ENCODE measurements at places on chromosomes 4 and X. TPM values are rescaled to one million over a fixed set of nuclear protein-coding genes. Genes with fewer than 3 reads are reported as not detected.

Gene DMRTC1B
- polyA plus RNA-seq: not detected

DNA sequence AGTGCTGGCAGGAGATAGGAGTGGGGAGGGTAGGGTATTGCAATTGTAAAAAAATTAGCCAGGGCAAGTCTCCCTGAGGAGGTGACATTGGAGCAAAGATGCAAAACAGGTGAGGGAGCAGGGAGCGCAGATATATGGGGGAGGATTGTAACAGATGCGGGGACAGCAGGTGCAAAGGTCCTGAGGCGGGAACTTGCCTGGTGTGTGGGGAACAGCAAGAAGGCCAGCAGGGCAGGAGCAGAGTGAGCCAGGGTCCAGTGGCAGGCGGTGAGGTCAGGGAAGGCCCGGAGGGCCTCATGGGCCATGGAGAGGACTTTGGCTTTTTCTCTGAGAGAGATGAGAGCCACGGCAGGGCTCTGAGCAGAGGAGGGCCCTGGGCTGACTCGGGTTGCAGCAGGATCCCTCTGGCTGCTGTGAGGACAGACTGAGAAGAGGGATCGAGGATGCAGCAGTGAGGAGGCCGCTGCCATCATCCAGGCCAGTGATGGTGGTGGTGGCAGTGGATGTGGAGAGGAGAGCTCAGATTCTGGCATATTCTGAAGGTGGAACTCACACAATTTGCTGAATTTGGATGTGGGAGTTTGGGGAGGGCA lies 6.2 kb downstream of the PORCN start:
- DNase-seq: no peak
- H3K27me3 ChIP-seq: no peaks in the 10 kb centered on the region
- no peak overlapping the region for H3K4me3 ChIP-seq
- no peak overlapping the region for H3K27ac ChIP-seq
- H3K36me3 ChIP-seq: peaks cover 3% of the 10 kb centered on the region

Gene NCAPG
- 9.1 TPM for polyA plus RNA-seq

DNA sequence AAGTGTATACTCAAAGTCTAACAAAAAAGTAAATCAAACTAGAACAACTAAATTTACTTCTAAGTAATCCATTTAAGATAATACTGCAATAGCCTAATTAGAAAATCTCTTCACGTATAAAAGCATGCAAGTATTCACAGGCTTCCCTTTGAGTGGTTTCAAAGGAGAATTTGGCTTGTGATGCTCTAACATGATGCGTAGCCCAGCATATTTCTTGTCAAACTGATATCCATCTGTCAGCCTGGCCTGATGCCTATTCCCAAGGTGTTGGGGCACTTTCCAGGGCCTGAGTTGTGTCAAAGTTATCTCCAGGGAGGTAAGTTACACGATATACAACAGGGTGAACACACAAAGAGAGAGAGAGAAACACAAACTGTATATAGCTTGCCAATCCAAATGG lies 287.0 kb upstream of the MAGEB18 start:
- no peaks in the 10 kb centered on the region for H3K4me1 ChIP-seq
- DNase-seq: no peak
- H3K27ac ChIP-seq: no peak overlapping the region
- H3K4me3 ChIP-seq: no peak overlapping the region
- no peaks in the 10 kb centered on the region for H3K27me3 ChIP-seq
- H3K36me3 ChIP-seq: no peaks in the 10 kb centered on the region

GRCh38 chr4:127782025-127782274 lies 172 bp upstream of the HSPA4L start:
- peak overlapping the region; percentile 48 for H3K27ac ChIP-seq
- peak; percentile 81 for DNase-seq
- no peaks in the 10 kb centered on the region for H3K36me3 ChIP-seq
- H3K4me3 ChIP-seq: peak overlapping the region; percentile 79
- H3K4me1 ChIP-seq: no peaks in the 10 kb centered on the region

DNA sequence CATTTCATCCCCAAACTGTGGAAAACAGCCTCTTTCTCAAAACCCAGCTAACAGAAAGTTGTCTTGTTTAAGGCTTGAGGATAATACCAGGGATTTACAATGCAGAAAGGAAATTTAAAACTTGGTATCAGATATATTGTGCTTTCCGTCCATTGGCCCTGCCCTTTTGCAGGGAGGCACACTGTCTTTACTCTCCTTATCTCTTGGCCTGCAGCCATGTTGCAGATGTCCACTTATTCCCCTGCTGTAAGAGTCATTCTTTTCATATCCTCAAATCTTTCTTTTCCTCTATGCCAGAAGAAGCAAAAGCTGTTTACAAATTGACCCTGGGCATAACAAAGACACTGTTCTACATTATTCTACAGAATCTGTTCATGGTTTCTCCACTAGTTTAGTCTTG lies 75.6 kb upstream of the DYNLT3 start:
- no peaks in the 10 kb centered on the region for H3K27me3 ChIP-seq
- DNase-seq: no peak
- H3K4me1 ChIP-seq: no peaks in the 10 kb centered on the region
- no peak overlapping the region for H3K4me3 ChIP-seq
- H3K36me3 ChIP-seq: no peaks in the 10 kb centered on the region

DNA sequence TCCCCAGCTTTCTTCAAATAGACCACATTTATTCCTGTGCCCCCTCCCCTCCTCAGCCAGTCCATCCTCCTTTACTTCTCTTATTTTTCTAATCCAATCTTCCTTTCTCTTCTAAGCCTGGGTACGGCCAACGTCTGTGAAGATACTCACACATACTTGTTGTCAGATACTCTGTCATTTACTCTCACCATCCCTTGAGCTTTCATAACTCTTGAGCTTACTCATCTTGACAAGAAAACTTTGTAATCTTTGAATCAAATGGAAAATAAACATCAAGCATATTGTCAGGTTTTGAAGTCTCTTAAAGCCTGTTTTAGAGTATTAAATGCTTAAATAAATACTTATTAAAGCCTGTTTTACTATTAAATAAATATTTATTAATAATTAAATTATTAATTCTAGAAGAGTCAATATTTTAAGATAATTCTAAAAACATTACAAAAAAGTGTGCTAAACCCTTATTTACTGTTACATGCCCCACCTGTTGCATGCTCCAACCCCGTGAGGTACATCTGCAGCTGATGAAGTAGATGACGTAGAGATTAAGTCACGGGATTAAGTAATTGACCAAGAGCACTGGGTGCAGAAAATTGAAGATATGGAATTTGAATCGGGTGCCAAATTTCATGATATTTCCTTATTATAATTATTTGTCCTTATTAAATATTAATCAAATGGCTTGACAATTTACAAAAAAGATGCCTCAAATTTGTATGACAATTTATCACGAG lies 1.5 kb upstream of the TRIML2 start:
- no peak overlapping the region for H3K27ac ChIP-seq
- no peak overlapping the region for H3K4me3 ChIP-seq
- peaks cover 6% of the 10 kb centered on the region for H3K4me1 ChIP-seq
- peak; percentile 25 for DNase-seq
- no peaks in the 10 kb centered on the region for H3K36me3 ChIP-seq

Gene RIBC1
- polyA plus RNA-seq: 0.31 TPM

- H3K27ac ChIP-seq: no peak overlapping the region
- no peaks in the 10 kb centered on the region for H3K27me3 ChIP-seq
- H3K36me3 ChIP-seq: no peaks in the 10 kb centered on the region
- no peak for DNase-seq
- peaks cover 3% of the 10 kb centered on the region for H3K4me1 ChIP-seq
Observed at GRCh38 chr4:10593130-10593529, 91.4 kb downstream of the CLNK start.

Gene SCML1
- polyA plus RNA-seq: 10.6 TPM

Gene POLN
- 0.82 TPM for polyA plus RNA-seq

DNA sequence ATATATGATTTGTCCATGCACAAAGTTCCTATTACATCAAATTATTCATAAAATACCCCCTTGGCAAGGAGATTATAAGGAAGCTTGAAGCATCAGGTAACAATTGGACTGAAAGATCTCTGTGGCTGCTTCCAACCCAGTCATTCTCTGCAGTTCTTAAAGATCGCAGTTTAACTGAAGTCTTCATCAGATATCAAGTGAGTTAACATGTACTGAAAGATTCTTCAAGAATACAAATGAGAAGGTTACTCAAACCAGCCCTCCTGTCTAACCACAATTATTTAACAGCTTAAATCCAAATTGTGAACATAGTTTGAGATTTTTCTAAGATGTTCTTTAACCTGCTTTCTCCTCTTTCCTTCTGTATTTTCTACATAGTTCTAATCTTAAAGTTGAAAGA lies 56.1 kb downstream of the SLC10A7 start:
- H3K36me3 ChIP-seq: 0 out of 2 replicates have a peak, but pooled peaks cover 1% of the 10 kb centered on the region
- H3K4me1 ChIP-seq: no peaks in the 10 kb centered on the region
- H3K4me3 ChIP-seq: no peak overlapping the region

Gene FGF5
- polyA plus RNA-seq: 77.7 TPM

Gene EMD
- 80.6 TPM for polyA plus RNA-seq

- DNase-seq: no peak
- no peaks in the 10 kb centered on the region for H3K4me1 ChIP-seq
Observed at GRCh38 chr4:157882901-157883300, 289.9 kb downstream of the GASK1B start.

GRCh38 chrX:103073467-103073866 lies 9.5 kb upstream of the BEX1 start:
- H3K4me1 ChIP-seq: no peaks in the 10 kb centered on the region
- no peak overlapping the region for H3K27ac ChIP-seq
- H3K4me3 ChIP-seq: no peak overlapping the region
- H3K36me3 ChIP-seq: no peaks in the 10 kb centered on the region
- peaks cover 2% of the 10 kb centered on the region for H3K27me3 ChIP-seq

Gene LRAT
- polyA plus RNA-seq: not detected

GRCh38 chrX:40100141-40100536 lies 2.4 kb upstream of the BCOR start:
- H3K4me3 ChIP-seq: no peak overlapping the region
- H3K36me3 ChIP-seq: no peaks in the 10 kb centered on the region
- no peak overlapping the region for H3K27ac ChIP-seq
- peaks cover 4% of the 10 kb centered on the region for H3K27me3 ChIP-seq
- no peak for DNase-seq

GRCh38 chr4:159434114-159434870 lies 331.4 kb downstream of the RAPGEF2 start:
- no peaks in the 10 kb centered on the region for H3K27me3 ChIP-seq
- H3K27ac ChIP-seq: no peak overlapping the region
- no peaks in the 10 kb centered on the region for H3K36me3 ChIP-seq
- DNase-seq: peak; percentile 65
- H3K4me3 ChIP-seq: no peak overlapping the region

DNA sequence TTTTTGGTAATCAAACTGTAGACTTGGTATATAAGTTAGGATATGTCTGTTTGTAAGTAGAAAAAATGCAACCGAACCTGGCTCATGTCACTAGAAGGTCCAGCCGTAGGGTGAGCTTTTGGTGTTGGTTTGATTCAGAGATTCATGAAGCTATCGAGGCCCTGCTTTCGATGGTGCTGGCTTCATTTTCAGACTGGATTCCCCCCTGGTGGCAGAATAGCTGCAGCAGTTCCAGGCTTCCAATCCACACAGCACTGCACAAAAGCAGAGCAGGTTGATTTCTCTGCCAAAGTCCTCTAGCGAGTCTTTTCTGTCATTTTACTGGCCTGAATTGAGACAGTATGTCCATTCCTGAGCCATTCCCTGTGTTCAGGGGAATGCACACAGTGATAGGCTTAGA lies 33.1 kb downstream of the PDK3 start:
- no peaks in the 10 kb centered on the region for H3K27me3 ChIP-seq
- DNase-seq: no peak
- H3K4me3 ChIP-seq: no peak overlapping the region
- H3K4me1 ChIP-seq: no peaks in the 10 kb centered on the region

DNA sequence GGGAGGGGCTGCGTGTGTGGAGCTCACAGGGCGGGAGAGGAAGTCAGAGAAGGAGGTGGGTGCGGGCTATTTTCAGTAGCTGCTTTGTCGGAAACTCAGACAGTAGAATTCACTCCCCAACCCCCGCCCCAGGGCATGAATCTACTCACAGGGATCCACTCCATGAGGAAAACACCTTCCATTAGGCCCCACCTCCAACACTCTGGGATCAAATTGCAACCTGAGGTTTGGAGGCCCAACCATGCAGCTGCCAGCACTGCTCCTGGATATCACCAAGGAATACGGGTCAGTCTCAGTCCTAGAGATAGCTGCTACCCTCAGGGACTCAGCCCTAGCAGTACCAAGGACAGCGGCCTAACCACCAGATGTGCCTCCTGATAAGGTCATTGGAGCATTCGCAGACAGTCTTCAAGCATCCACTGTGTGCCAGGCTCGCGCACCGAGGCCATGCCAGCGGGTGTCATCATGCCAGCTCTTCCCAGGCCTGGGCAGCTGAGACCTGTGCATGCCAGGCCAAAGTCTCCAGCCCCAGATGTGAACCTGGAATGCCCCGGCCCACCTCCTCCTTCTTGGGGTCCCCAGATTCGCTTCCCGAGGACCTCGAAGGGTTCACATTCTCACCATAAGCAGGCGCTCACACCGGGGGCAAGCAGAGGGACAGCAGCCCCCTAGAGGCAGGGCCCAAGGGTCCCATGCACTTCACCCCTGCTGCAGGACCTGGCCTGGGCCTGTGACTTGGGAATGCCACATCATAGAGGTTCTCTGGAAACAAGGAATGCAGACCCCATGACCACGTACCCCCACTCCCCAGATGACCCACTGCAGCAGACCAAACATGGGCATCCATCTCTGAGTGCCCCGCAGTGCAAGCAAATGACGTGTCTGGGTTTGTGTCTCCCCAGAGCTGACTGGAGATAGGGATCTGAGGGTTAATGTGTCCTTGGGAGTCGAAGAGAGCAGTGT lies 102.3 kb downstream of the ADRA2C start:
- peaks cover 62% of the 10 kb centered on the region for H3K27me3 ChIP-seq
- H3K27ac ChIP-seq: no peak overlapping the region
- DNase-seq: peak; percentile 20
- H3K4me1 ChIP-seq: no peaks in the 10 kb centered on the region
- no peak overlapping the region for H3K4me3 ChIP-seq
- no peaks in the 10 kb centered on the region for H3K36me3 ChIP-seq

GRCh38 chr4:134027931-134028330 lies 173.7 kb downstream of the PABPC4L start:
- H3K27me3 ChIP-seq: no peaks in the 10 kb centered on the region
- no peak overlapping the region for H3K27ac ChIP-seq
- H3K4me1 ChIP-seq: no peaks in the 10 kb centered on the region
- H3K4me3 ChIP-seq: no peak overlapping the region

Gene TACR3
- not detected for polyA plus RNA-seq

- no peak overlapping the region for H3K27ac ChIP-seq
- H3K27me3 ChIP-seq: no peaks in the 10 kb centered on the region
- no peak overlapping the region for H3K4me3 ChIP-seq
Observed at GRCh38 chrX:11888421-11888820, 130.4 kb downstream of the MSL3 start.

GRCh38 chrX:68878977-68879645 lies 50.3 kb downstream of the EFNB1 start:
- H3K4me1 ChIP-seq: no peaks in the 10 kb centered on the region
- no peak for DNase-seq
- H3K36me3 ChIP-seq: no peaks in the 10 kb centered on the region
- no peak overlapping the region for H3K4me3 ChIP-seq
- H3K27ac ChIP-seq: no peak overlapping the region

DNA sequence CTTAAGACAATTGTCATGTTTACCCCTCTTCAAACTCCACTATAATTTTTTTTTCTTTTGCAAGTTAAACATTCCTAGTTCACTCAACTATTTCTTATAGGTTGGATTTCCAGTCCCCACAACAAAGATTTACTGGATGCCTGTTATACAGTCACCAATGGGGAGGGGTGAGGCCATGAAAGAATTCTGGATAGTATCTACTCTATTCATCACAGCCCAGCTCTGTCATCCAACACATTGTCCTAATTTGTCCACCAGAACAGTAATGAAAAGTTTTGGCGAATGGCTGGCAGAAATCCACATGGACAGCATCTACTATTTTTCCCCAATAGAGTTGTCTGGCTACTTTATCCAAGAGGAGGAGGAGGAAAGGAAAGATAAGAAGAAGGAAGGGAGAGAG lies 192.7 kb upstream of the S100G start:
- DNase-seq: no peak
- H3K36me3 ChIP-seq: no peaks in the 10 kb centered on the region
- H3K4me1 ChIP-seq: peaks cover 6% of the 10 kb centered on the region
- H3K27ac ChIP-seq: no peak overlapping the region
